Left forelimb (tissue), 1 donor: ENCODE measurements at places on chromosomes 1 and 21.

- no peak for DNase-seq
Measured at GRCh38 chr1:30930631-30931173, 22.1 kb upstream of the SDC3 start.

DNA sequence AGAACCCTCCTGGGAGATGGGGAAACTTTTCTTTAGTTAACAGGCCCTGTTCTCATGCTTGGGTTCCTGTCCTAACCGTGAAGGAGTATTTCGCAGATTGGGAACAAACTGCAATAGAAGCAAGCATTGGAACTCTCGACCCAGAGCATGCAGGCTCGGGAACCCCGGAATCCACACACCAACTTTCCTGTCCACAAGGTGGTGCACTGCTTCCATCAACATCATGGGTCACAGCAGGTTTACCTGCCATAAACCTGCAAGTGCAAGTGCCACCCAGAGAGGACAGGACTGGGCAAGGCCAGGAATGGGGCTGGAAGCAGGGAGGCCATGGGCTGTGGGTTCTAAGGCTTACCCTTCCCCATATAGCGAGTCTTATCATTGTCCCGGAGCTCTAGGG lies 6.9 kb downstream of the ENO1 start:
- no peak for DNase-seq

GRCh38 chr1:243465738-243466137 lies 209.9 kb downstream of the SDCCAG8 start:
- no peak for DNase-seq

GRCh38 chr1:185650602-185651230 lies 83.5 kb upstream of the HMCN1 start:
- no peak for DNase-seq

- DNase-seq = no peak
Measured at GRCh38 chr1:230284891-230285290, 141.2 kb downstream of the PGBD5 start.

DNA sequence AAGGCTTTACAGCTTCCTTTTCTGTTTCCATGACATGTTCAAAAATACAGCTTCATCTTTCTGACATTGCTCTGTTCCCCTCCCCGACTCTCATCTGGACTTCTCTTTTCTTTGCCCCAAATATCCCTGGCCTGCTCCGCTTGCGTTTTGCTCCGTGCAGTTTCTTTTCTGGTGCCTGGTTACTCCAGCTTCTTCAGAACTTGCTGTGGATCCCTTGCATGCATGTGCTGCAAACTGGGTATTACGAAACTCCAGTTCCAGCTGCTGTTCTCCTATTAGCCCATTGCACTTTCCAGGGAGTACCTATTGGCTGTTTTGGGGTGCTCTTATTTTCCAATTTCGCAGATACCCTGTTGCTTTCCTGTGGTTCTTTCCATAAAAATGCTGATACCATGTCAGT lies 9.9 kb upstream of the NDC1 start:
- no peak for DNase-seq

- no peak for DNase-seq
Measured at GRCh38 chr1:38004284-38005108, 818 bp downstream of the FHL3 start.

GRCh38 chr1:9774712-9775679 lies 48.8 kb downstream of the CLSTN1 start:
- no peak for DNase-seq

- DNase-seq = no peak
Measured at GRCh38 chr1:236303675-236304074, 21.9 kb upstream of the ERO1B start.

- no peak for DNase-seq
Measured at GRCh38 chr1:171828794-171829193, 12.5 kb upstream of the DNM3 start.

- DNase-seq = no peak
Measured at GRCh38 chr1:194227161-194227560, 1040.7 kb upstream of the B3GALT2 start.

- DNase-seq = no peak
Measured at GRCh38 chr1:160114085-160114484, 1.5 kb upstream of the ATP1A2 start.

GRCh38 chr1:94095744-94096469 lies 25.0 kb downstream of the ABCA4 start:
- no peak for DNase-seq

- no peak for DNase-seq
Measured at GRCh38 chr21:35825370-35826353, 234.7 kb downstream of the SETD4 start.
